Activated CD8-positive, alpha-beta memory T cell treated with anti-CD3 and anti-CD28 coated beads for 48 hours (primary cell): ENCODE measurements at places on chromosomes 1 and 21.

DNA sequence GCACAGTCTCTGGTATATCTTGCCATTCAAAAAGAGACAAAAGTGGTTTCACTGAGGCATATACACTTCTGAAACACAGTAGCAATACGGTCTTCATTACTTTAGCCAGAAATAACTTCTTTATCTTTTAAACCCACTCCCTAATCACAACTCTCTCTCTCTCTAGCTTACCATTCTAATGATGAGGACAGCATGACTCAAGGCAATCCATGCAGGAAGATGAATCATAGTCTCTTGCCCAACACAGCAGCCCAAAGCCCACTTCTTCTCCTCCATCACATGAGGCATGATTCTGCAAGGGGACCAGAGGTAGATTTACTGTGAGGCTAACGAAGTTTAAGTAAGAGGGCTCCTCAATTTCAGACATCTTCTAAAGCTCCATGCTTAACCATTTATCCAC, 285.0 kb upstream of the NR5A2 start:
- no peak for DNase-seq

DNA sequence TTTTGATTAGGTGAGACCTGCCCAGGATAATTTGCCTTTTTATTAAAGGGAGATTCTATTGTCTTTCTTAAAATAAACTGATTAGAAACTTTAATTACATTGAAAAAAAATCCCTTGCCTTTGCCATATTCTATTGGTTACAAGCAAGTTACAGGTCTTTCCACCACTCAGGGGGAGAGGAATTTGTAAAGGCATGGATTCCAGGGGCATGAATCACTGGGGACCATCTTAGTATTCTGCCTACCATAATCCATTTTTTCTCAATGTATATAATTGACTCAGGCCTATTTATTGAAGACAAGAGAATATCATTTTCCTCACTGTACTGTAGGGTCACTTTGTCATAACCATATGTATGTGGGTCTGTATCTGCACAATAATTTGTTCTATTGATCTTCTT, 124.3 kb upstream of the PDE4B start:
- DNase-seq = no peak

GRCh38 chr1:5680600-5680999, 311.6 kb downstream of the NPHP4 start:
- no peak for DNase-seq

DNA sequence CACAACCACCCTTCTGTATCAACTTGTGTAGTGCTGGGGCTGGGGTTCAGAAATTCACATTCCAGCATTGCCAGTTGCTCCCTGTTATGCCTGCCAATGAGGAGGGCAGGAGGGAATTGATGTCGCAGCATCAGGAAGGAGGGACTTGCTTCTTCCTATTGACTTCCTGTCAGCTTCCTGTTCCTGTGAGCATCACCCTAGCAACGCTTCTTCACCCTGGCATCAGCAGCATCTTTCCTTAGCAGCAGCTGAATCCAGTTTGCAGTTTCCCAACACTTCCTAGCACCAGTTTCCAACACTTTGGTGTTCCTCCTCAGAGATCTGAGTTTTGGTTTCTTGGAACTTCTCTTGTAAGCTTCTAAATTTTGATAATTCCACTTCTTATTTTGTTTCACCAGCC, 8.9 kb upstream of the TRIM62 start:
- no peak for DNase-seq
